MM.1S (cell line): ENCODE measurements at places on chromosomes 2 and 18.

DNA sequence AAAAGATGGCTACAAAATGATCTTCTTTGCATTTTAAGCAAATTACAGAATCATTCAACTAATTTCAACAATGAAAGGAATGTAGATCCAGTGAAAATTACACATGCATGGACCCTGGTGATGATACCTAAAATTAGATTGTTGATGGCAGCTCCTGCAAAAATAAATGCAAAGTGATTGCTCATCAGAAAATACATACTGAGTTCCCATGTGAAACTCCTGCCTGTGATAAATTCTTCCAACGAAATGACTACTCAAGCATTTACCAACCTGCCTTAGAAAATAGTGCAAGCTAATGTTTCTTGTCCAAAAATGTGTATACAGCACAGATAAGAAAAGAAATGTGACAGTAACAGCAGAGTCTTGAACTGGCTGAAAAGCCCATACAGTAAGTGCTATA, 300.0 kb upstream of the REV1 start:
- no peak overlapping the region for H3K4me3 ChIP-seq
- DNase-seq: no peak
- no peaks in the 10 kb centered on the region for H3K4me1 ChIP-seq

- H3K36me3 ChIP-seq: no peaks in the 10 kb centered on the region
- no peak overlapping the region for H3K4me3 ChIP-seq
- H3K27me3 ChIP-seq: no peaks in the 10 kb centered on the region
- no peak for DNase-seq
- H3K27ac ChIP-seq: no peak overlapping the region
Measured at GRCh38 chr2:84894131-84894586, 11.3 kb upstream of the TMSB10 start.

GRCh38 chr2:219507581-219508443, 6.5 kb upstream of the ASIC4 start:
- no peak for DNase-seq
- no peak overlapping the region for H3K27ac ChIP-seq
- no peak overlapping the region for H3K4me3 ChIP-seq
- no peaks in the 10 kb centered on the region for H3K36me3 ChIP-seq
- no peaks in the 10 kb centered on the region for H3K4me1 ChIP-seq

DNA sequence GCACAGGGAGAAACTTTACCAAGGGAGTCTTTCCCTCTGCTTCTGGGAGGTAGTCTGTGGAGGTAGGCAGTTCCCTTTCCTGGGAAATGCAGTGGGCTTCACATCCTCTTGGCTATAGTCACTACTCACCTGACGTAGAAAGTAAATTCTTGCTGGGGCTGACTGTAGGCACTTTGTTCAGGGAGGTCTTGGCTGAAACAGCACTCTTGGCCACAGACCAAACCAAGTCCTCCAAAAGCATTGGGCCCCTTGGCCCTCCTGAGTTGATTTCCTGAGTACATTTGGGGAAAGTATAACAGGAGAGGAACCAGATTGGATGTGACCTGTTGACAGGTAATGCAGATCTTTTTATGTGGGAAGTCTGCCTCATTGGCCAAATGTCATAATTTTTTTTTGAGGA, 108.9 kb downstream of the MGAT5 start:
- 0 out of 2 replicates have a peak, but pooled peaks cover 4% of the 10 kb centered on the region for H3K36me3 ChIP-seq
- DNase-seq: no peak
- H3K4me3 ChIP-seq: no peak overlapping the region
- no peaks in the 10 kb centered on the region for H3K27me3 ChIP-seq
- H3K4me1 ChIP-seq: peaks cover 13% of the 10 kb centered on the region
